ENCODE measurements at places on chromosomes 12 and 14. TPM values are rescaled to one million over a fixed set of nuclear protein-coding genes. Genes with fewer than 3 reads are reported as not detected.

Gene KRT73
- total RNA-seq = not detected

Gene VSX2
- not detected for total RNA-seq

- DNase-seq = no peak
Measured at GRCh38 chr12:87660987-87661774, 368.0 kb downstream of the C12orf50 start.

DNA sequence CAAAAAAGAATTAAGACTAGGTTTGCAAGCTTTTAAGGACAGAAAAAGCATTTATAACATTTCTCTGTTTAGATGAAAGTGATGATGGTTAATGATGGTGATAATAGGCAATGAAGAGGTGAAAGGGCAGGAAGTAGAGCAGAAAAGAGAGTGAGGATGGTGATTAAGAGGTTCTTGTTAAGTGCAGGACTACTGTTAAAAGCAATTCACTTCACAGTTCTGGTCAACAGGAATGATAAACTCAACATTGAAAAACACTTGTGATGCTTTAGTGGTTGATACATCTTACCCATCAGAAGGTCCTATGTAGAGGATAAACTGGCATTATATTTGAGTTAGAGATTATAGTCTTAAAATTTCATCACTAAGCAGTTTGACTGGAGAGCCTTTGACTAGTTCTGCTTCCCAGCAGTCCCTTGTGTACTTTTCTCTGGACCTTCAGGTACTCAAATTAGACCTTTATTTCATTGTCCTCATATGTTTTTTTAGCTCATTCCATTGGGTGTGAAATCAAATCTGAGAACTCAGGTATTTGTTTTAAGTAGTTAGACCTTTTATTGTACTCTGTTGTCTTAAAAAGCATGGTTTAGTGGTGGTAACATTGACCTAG is 10.9 kb downstream of the RAP1B start:
- DNase-seq = no peak

Gene FITM1
- not detected for total RNA-seq

DNA sequence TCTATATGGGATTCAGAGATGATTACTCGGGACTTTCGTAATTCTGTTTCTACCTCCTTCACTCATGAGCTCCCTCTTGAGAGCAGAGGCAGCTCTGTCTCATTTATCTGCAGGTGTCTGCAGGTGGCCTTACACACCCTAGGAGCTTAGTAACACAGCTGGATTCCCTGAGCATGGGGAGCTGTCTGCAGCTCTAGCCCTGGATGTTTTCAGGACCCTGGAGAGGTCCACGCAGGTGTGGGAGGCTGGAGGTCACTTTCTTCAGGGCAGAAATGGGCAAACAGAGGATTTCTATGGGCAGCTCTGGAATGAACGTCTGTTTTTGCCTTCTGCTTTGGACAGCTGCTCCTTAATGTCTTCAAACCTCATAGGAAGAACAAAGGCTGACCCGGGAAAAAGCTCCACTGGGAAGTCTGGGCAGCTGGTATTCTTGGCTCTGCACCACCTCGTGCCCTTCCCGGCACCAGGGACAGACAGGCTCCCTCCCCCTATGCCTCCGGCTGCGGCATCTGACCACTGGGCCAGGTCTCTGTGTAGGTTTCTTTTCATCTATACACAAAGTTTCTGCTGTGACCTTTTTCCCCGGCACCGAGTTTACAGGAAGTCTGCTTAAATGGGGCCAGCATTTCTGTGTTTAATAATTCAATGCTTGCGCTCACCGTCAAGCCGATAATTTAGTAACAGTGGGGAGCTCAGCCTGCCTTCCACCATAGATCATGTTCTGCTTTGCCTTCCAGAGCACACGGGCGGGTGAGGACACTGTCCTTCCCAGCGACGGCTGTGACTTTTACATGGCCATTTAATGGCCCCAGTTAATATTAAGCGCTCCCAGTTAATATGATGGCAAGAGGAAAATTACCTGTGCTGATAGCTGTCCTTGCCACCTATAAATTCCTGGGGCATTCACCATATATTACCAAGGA is 320.2 kb upstream of the SFSWAP start:
- DNase-seq = no peak

Gene AP1G2
- total RNA-seq = 20.0 TPM

- peak; percentile 92 for DNase-seq
Measured at GRCh38 chr12:13205809-13206559, 9.5 kb downstream of the EMP1 start.

DNA sequence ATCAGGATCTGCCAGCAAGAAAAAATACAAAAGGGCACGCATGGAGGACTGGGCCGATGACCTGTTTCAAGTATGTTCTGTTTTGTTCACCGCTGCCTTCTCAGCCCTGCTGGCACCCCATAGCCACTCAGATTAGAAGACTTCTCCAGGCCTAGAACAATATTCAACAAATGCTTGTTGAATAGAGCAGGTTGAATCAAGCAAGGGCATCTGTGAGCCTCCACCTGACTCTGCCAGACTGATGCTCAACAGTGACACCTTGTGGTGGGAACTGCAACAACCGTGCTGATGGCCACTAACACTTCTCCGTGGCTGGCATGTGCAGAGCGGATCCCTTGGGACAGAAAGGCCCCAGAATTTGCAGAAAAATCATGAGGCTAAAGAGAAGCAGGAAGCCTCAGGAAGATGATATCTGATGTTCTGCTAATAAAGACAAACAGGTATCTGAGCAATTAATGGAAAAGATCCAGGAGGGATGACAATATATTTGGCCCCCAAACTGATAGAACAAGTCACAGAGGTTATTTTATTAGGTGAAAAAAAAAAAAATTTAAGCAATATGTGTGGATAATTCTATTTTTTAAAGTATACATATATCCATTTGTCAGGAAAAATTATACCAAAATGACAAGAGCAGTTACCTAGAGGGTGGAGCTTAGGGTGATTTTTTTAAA is 114.3 kb downstream of the KSR2 start:
- DNase-seq = peak; percentile 33

Gene GLIPR1
- 60.0 TPM for total RNA-seq

GRCh38 chr14:36618641-36619040 is 36.2 kb upstream of the NKX2-8 start:
- no peak for DNase-seq

GRCh38 chr12:119423285-119423684 is 88.8 kb downstream of the CCDC60 start:
- DNase-seq = no peak

DNA sequence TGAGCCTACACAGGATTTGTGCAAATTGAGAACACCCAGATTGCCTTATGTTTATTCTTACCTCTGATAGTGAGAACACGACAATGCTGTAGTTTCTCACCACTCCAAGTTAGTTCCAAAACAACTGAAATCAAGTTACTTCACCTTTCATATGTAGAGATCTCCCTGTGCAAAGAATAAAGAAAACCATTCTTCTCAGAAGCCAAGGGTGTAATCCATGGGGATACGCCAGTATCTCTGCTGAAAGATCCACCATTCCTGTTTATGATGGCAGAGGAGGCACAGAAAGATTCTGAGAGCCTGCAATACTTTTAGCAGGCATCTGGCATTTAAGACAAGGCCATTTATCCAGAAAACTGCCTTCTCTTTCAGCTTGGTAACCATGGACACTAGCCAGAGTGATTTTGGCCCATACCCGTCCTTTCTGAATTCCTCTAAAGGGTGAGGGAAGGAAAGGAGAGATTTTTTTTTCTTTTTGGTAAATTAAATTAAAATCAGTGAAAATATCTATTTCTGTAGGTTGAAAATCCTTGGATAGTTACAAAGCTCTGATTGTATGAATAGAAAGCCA is 355.4 kb upstream of the FAR2 start:
- no peak for DNase-seq

DNA sequence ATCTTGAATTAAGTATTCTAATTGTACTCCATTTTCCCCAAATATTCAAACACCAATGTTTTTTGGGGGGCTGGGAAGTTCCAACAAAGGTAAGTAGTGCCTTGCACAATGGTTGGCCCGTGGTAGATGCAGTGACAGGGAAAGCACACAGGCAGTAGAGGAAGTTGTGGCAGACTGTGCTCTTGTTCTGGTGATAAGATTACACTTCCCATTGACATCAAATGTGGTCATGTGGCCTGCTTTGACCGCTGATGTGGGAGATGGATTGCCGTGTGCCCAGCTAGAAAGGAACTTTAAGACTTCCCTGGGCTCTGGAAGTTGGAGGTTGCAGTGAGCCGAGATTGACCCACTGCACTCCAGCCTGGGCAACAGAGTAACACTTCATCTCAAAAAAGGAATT is 223.8 kb downstream of the VRK1 start:
- DNase-seq = no peak

Gene PIK3C2G
- total RNA-seq = not detected

DNA sequence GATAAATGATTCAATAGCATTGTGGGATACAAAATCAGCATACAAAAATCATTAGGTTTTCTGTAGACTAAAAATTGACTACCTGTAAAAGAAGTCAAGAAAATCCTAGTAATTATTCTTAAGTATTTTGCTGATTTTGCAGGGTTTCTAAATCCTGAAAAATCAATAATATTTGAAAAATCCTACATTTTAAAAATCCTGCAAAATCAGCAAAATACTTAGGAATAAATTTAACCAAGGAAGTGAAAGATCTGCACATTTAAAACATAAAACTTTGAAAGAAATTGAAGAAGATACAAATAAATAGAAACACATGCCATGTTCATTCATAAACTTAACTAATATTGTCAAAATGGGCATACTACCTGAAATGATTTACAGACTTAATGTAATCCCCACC is 517.7 kb downstream of the RERGL start:
- no peak for DNase-seq

Gene MAP1LC3B2
- 0.43 TPM for total RNA-seq
